ENCODE measurements at places on chromosomes 2 and 18. TPM values are rescaled to one million over a fixed set of nuclear protein-coding genes. Genes with fewer than 3 reads are reported as not detected.

Gene PLEK
- 16.2 TPM for total RNA-seq

Gene SRBD1
- 19.0 TPM for total RNA-seq

Gene DSG3
- total RNA-seq = not detected

Gene ZNF396
- total RNA-seq = 0.95 TPM

Gene ZBTB7C
- 9.6 TPM for total RNA-seq

Gene EPB41L3
- 37.4 TPM for total RNA-seq

Gene GCG
- not detected for total RNA-seq

Gene ANKRD62
- total RNA-seq = not detected

Gene RAPGEF4
- total RNA-seq = 9.9 TPM

Gene CYP27A1
- 31.6 TPM for total RNA-seq

Gene CPS1
- 3.5 TPM for total RNA-seq

Gene POU3F3
- 2.0 TPM for total RNA-seq

Gene LYPD6B
- total RNA-seq = not detected

Gene QPCT
- total RNA-seq = 6.8 TPM

Gene CNDP1
- not detected for total RNA-seq

Gene MAP2
- total RNA-seq = 51.6 TPM

Gene TMEM17
- total RNA-seq = 2.7 TPM

Gene VWC2L
- total RNA-seq = 0.27 TPM

Gene PUM2
- 45.4 TPM for total RNA-seq

Gene ALLC
- not detected for total RNA-seq

Gene MYOM1
- 16.1 TPM for total RNA-seq

Gene SP140L
- 11.4 TPM for total RNA-seq
